ENCODE measurements at places on chromosomes 2 and 18.

DNA sequence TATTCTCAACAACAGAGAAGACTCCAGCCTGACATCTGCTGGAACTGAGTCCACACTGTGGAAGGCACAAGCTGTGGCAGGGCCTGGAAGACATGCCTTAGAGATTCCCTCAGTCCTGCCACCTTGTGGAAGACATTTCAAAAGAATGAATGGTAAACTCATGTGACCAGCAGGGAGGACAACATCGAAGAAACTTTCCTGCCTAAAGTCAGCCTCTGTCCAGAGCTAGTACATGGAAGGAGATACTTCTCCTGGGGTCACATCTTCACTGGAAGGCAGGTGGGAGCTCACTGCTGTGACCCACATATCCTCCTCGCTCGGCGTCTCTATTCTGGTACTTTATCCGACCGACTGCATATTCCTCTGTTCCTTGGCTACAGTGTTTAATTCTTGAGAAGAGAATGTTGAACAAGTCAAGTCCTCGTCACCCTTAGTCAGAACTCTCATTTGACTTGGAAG, 59.5 kb downstream of the PUM2 start:
- no peak for DNase-seq

DNA sequence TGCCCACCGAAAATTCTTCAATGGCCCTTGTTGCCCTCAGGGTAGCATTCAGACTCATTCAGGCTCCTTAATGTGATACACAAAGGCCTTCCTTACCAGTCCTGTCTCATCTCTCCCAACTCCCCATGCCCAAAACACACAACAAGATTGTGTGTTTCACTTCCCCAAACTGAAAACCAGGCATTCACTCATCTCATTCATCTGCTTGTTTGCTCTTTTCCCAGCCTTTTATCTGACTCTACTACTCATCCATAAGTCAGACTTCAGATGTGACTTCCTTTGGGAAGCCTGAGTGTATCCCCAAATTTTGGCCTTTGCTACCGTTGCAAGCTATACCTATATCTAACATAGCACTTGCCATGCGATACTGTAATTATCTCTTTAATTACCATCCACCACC, 9.7 kb upstream of the SLC39A10 start:
- no peak for DNase-seq

GRCh38 chr2:56008661-56009431, 85.3 kb upstream of the EFEMP1 start:
- no peak for DNase-seq

DNA sequence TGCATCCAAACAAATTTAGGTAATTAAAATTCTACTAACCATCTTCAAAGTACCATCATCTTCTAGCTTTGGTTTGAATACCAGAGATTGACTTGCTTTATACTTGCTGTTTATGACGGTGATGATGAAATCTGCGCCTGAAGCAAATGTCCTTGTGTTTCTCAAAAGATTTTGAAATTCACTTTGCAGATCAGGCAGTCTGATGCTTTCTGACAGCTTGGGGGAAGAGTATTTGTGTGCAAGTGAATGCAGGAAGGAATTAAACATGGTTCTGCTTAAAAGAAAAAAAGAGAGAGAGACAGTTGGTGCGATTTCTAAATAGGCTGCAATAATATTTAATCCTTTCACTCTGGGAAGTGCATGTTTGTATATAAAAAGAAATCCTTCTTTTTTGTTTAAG, 29.6 kb downstream of the CSRNP3 start:
- no peak for DNase-seq

DNA sequence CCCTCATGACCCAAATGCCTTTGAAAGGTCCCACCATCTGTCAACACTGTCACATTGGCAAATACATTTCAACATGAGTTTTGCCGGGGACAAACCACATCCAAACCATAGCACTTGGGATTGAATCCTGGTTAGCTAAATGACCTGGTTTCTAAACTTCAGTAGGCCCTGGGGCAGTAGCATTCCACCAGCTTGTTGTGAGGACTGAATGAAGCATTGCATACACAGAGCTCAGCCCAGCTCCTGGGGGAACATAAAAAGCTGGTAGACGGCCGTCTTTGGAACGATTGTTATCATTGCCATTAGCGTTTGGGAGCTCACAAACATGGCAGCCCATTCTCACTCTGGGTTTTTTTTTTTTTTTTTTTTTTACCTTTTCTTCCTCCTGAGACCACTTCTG, 57.5 kb upstream of the CXCR4 start:
- no peak for DNase-seq

- no peak for DNase-seq
Observed at GRCh38 chr18:37535968-37536367, 29.6 kb downstream of the CELF4 start.

DNA sequence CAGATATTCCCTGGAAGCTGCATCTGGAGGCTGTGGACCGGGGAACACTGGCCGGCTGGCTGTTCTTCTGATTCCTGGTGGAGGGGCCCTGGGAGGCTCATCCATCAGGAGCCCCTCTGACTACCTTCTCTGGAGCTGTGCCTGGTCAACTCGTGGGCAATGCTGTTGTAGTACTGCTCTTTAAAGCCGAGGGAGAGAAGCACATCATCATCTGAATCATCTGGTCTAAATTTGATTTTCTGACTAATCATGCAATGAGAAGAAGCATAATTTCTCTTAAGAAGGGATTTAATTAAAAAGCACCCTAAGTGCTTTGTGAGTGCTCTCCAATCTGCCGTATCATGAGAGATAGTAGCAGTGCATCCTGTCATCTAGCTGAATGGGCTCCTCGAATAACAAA, 229.5 kb downstream of the FHOD3 start:
- DNase-seq = no peak

DNA sequence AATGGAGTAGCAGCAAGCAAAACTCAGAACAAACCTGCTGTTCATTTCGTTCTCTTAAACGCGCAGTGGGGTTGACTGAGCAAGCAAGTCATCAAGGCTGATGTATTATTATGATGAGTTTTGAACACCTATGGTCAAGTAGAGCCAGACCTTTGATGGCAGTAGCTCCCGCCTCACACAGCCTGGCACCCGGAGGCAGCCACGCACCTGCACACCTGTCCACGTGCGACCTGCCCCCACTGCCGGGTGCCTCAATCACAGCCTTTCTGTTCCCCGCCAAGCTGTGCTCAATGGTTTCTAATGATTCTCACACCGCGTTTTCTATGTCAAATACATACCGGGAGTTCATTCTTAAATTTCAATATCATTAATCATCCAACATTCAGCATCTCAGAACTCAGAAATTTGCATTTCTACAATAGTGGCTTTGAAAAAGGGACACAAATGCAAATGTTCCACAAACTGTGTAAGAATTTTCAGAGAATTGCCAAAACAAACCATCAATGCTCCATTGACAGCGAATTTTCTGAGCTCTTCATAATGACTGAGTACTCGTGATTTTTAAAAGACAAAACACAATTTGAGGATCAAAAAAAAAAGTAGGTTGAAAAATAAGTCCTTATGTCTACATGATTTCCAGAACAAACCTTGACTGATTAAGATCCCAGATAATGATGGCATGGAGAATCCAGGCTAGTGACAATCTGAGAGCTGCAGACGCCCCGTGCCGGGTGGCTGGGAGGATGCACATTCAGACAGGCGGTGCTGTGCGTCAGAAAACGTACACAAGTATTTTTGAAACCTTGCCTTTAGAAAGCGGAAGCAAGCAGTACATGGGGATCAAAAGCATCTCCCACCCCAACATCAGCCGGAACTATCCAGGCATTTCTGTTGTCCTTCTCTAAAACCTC, 56.6 kb downstream of the HDAC4 start:
- DNase-seq = no peak

GRCh38 chr2:23824777-23825212, 102.1 kb downstream of the ATAD2B start:
- no peak for DNase-seq

GRCh38 chr18:22172594-22173049, 3.2 kb downstream of the GATA6 start:
- no peak for DNase-seq

Measured in central memory CD8-positive, alpha-beta T cell (primary cell).